ENCODE measurements at places on chromosomes 7 and 10. TPM values are rescaled to one million over a fixed set of nuclear protein-coding genes. Genes with fewer than 3 reads are reported as not detected.

Gene METTL27
- total RNA-seq: 3.1 TPM

Gene TDRD1
- not detected for total RNA-seq

Gene EN2
- total RNA-seq: under 0.01 TPM

Gene SEMA3E
- total RNA-seq: 0.57 TPM

Gene TMEM176A
- total RNA-seq: not detected

Gene PWWP2B
- 42.7 TPM for total RNA-seq

Gene GIMAP8
- not detected for total RNA-seq

Gene CCDC136
- under 0.01 TPM for total RNA-seq

Gene TCF7L2
- 3.1 TPM for total RNA-seq

Gene SNCG
- 9.9 TPM for total RNA-seq

Gene APBB1IP
- total RNA-seq: not detected

All from nasal cavity respiratory epithelium epithelial cell of viscerocranial mucosa (primary cell).